ENCODE measurements at places on chromosomes 12 and 14.

DNA sequence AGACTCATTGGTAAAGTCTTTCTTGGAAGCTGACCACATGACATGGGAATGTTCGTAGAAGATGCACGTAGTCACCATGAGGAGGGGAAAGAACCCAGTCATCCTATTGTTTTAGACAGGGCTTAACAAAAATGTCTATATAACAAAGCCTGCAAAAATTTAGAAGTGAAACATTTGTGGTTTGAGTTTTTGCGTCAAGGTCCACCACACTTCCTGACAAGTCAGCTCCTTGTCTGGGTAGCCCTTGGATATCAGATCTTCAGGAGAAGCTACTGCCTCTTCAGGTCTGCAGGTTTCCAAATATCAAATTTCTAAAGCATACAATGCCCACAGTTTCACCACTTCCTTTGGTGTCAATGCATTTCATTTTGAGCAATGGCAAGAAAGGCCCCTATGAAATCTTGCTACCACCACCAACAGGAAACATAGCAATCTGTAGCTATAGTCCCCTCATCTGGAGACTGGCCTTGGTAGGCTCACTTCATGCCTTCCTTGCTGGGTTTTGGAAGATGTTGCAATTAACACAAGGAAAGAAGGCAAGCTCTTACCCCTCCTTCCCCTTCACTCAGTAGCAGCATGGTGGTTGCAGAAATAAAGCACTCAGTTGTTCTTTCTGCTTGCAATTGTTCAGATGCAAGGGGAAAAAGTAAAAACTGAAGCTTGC lies 235.2 kb downstream of the PCNX1 start:
- no peak for DNase-seq

DNA sequence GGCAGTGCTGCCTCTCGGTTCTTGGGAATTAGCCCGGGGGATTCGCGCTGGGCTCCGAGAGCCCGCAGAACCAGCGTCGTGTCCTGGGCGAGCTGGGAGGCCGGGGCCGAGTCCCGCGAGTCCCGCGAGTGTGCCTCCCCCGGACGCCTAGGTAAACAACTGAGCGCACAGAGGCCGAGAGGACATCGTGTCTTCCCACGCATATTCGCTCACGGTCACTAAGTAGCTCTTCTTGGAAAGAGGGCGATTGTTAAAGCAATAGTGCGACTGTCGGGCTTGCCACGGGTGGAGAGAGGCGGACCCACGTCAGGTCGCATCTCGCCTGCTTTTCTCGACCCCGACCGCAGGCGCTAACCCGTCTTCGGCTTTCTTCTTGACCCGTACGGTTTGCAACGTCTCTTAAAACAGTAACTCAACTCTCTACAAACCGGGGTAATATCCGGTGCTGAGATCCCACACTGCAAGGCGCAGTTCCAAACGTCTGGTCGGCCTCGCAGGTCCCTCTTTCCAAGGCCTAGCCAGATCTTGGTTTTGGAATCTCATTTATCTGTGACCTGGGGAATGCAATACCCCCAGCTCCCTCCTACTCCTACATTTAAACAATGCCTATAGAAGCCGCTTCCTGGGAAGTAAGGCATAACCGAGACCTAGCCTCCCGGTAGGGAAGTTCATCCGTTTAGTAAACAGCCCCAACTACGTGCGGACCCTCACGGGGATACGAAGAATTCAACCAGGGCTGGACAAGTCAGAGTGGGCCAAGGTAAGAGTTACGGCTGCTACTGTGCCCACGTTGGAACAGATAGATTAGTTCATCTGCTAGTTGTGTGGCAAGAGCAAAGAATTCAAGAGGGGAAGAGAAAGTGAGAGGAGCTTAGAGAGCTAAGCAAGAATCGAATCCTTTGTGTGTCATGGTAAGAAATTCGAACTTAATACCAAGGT lies 736 bp upstream of the PHLDA1 start:
- DNase-seq: no peak

DNA sequence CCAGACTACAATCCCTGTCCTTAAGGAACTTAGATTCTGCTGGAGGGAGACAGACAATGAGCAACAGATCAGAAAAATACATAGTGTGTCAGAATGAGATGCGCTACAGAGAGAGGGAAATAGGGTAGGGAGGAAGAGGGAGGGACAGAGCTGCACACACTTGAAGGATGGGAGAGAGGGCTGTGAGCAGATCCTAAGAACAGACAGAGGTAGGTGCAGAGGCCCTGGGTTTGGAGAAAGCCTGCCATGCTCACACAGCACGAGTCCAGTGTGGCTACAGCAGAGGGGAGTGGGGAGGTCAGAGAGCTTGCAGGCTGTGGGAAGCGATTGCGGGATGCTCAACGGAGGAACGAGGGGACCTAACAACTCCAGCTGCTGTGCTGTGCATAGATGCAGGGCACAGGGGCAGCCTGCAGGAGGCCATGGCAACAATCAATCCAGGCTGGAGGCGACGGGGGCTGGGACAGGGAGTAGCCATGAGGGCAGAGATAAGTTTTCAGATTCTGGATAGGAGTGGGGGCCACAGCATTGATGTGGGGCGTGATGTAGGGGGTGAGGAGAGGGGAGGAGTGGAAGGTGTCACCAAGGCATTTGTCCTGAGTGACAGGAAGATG lies 20.7 kb downstream of the FAIM2 start:
- DNase-seq: no peak

DNA sequence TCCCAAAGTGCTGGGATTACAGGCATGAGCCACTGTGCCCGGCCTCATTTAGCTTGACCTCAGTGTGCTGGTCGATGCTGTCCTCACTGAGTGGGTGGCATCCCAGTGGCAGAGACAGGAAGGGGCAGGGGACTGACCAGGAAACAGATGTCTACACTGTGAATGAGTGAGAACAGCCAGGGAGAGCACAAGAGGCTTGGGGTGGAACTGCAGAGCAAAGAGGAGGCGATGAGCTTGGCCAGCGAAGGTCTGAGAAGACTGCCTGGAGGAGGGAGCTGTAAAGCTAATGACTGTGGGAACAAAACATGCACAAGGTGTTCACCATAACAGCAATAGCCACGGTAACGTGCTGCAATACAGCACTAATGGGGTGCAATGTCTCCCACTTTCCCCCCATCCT lies 57.2 kb upstream of the BEGAIN start:
- no peak for DNase-seq

DNA sequence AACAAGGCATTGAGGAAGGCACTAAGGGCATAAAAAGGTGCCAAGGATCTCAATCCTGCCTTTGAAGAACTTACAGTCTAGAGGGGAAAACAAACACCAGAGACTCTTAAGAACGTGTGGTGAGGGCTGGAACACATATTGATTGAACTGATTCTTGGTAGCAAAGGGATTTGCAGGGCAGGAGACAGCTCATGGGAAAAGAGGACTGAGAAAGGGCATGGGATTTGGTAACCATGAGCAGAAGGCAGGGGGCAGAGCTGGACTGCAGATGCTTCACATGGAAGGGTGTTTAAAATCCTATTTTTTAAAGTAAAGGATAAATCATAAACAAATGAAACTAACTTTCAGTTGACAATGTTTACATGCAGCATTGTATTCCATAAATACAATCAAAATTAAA lies 203.1 kb downstream of the ITPR2 start:
- no peak for DNase-seq

GRCh38 chr12:19332196-19332595 lies 107.1 kb upstream of the AEBP2 start:
- DNase-seq: no peak

DNA sequence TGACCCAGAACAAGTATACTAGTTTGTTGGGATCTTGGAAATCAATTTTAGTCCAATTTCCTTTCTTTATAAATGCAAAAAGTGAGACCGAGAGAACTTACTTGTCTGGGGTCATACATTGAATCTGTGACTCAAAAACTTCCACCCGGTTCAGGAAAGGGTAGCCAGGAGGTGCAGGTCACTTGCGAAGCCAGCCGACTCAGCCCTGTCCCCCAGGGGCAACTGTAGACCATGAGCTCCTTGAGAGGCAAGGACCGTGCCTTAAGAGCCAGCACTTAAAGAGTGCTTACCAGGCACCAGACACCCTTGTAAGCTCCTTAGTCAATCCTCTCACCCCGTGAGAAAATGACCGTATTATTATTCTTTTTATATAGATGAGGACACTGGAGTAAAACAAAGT lies 505 bp upstream of the BCDIN3D start:
- no peak for DNase-seq

DNA sequence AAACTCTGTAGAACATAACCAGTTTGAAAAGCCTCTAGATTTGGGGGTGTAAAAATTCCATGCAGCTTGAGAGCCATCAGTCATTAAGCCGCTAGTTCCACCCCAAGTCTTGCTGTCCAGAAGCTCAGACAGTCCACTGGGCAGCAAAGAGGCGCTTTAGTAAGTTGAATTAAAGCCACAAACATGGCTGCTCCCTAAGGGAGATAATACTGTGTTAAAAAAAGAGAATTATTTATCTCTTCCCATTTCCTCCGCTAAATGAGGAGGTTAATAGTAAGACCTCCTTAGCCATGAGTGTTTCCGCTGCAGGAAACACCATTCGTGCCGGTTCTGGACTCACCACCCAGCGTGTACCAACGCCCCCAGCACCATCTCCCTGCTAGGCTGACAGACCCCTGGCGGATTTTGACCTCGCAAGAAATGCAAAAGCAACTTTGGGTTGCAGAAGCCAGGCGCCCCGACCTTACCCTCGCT lies 536 bp downstream of the TM7SF3 start:
- DNase-seq: no peak

All from vagina (tissue), 2 donors.